ENCODE measurements at places on chromosomes 6 and 20.

DNA sequence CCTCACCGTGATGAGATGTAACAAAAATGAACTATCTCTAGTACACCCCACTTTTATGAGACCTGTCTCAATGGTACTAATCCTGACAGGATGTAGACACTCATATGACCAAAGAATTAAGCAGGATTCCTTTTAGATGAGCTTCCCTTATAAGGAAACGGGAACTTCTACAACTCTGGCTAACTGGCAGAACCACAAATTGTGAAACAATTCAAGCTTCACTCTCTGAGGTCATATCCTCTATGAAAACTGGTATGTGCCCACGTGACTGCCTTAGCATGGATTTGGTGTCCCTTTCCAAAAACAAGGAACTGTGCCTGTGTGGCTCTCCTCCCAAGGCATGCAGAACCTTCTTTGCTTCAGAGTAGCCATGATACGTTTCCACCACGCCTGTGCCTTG, 14.1 kb upstream of the CPNE5 start:
- no peak for DNase-seq

DNA sequence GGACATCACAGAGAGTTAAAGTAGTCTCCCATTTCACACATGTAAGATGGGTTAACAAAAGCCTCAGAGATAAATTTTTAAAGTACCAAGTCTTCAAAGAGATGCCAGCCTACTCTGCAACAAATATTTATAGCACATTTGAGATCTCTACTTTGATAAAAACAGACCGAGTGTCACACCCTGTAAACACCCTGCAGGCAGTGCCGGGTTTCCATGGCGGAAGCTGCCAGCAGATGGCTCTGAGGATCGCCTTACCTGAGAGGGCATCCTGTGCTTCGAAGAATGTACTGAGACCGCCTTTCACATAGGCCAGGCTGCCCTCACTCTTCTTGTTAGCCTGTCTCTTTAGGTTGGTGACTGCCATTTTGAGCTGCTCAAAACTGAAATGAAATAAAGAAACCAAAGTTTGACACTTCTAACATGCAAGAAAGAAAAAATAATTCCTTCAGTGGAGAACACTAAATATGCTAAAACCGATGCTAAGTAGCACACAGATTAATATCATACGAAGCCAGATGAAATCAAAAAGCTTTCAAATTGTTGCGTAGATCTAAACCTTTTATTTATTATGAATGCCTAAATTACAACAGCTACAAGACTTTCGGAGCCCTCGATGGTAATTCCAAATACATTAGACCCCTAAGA, 39.3 kb downstream of the HUS1B start:
- DNase-seq: no peak

DNA sequence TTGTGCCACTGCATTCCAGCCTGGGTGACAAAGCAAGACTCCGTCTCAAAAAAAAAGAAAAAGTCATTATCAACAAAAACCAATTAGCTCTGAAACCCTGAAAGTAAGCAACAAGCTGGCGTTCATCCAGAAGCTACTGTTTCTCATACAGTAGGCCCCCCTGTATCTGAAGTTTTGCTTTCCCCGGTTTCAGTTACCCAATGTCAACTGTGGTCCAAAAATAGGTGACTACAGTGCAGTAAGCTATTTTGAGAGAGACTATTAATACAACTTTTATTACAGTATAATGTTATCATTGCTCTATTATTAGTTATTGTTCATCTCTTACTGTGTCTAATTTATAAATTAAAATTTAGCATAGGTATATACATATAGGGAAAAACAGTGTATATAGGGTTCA, 135.1 kb downstream of the KIF16B start:
- no peak for DNase-seq

DNA sequence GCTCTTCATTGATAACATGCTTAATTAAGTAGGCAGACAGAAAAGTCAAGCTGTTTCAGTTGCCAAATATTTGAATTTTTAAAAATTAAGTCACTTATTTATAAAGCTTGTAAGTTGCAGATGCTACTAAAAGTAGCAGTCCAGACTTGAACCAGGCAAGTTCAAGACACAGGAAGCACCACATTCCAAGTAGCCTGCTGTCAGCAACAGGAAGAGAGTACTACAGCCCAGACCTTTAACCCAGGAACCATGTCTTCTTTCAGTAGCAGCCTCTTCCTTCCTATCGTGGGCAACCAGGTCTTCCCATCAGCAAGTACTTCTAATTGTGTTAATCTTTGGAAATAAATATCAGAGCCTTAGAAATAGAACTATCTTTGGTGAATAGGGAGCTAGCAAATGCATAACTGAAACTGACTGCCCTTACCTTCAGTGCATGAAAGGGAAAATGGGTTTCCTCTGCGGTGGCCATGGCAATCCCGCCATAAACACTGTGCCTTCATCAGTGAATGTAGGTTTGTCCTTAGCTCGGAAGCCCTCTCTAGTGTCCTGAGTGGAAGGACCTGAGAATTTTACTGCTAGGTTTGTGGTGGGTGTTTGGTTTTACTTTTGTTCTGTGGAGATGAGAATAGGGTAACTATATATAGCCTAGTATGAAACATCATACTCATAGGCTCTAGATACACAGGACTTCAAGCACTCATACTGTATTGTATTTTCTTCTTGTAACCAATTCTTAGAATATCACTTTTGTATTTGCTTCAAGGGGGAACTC, 95.6 kb downstream of the SYCP2 start:
- no peak for DNase-seq

DNA sequence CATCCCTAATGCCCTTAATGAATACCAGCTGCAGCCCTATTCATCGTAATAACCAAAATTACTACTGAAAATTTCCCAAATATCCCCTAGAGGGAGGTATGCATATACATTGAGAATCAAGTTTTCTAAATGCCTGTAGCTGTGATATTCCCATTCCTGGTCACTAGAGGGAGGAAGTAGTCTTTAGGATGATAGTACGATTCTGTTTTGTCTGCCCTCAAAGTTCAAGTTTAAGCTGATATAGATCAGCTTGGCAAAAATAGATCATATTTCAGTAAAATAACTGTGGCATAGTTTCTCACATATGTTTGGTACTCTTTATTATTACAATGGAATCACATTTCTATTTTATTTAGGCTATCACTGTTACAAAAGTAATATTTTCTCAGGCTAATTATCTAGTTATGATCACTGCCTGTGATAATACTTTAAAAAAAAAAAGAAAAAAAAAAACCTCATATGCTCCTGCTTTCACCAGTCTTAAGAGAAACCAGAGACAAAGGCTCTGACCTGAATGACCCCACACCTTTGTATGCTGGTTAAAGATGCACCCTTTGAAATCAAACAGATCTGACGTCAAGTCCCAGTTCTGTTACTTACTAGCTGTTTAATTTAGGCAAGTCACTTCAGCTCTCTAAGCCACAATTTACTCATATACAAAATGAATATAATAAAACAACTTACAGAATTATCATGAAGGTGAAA, 11.0 kb downstream of the TSPYL1 start:
- no peak for DNase-seq

DNA sequence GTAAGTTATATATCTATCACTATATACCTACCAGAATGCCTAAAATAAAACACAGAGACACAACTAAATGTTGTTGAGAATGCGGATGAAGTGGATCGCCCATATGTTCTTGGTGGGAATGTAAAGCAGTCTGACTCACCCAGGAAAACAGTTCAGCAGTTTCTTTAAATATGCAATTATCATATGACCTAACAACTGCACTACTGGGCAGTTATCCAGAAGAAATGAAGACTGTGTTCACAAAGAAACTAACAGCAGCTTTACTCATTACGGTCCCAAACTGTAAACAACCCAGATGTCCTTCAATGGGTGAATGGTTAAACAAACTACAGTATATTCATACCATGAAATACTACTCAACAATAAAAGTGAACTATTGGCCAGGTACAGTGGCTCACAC, 14.3 kb upstream of the ZC3H12D start:
- DNase-seq: no peak

- DNase-seq: no peak
These were observed 45.2 kb downstream of the PLCG1 start for GRCh38 chr20:41182296-41183212.

- DNase-seq: no peak
These were observed 93.7 kb upstream of the CBLN4 start for GRCh38 chr20:56098981-56099500.

- DNase-seq: no peak
These were observed 231.9 kb upstream of the FAM83B start for GRCh38 chr6:54614499-54615195.

DNA sequence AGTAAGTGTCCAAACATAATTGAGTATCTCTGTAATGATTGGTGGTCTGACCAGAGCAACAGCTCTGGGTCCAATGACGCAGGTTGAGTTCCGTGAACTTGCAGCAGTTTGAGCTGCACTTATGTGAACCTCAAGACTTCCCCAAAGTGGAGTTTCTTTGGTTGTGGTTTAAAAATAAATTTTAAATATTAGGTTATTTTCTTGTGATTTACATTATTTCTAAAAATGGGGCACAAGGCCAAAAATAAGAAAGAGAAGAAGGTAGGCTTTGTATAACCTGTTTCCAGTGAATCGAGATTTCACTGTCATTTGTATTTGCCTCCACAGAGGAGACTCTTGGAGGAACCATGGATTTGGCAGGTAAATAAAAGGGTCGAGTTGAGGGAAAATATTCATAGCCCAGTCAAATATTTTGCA, 166.4 kb upstream of the ZNF217 start:
- no peak for DNase-seq

DNA sequence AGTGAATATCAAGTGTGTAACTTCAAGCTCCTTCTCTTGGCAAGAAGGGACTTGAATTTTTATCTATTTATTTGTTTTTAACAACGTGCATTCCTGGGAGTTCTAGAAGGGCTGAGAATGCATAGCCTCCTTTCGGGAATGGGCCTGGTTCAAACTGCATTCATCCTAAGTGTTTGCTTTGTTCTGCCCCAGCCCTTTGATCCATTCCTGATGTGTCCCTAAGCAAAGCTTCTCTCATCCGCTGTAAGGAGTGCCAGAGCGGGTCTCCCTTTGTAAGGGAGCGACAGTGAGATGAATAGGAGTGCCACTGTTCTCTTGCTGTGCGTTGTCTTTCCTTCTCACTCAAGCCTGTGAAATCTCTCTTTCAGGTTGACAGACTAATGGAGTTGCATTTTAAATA, 61.0 kb upstream of the VSTM2L start:
- no peak for DNase-seq

DNA sequence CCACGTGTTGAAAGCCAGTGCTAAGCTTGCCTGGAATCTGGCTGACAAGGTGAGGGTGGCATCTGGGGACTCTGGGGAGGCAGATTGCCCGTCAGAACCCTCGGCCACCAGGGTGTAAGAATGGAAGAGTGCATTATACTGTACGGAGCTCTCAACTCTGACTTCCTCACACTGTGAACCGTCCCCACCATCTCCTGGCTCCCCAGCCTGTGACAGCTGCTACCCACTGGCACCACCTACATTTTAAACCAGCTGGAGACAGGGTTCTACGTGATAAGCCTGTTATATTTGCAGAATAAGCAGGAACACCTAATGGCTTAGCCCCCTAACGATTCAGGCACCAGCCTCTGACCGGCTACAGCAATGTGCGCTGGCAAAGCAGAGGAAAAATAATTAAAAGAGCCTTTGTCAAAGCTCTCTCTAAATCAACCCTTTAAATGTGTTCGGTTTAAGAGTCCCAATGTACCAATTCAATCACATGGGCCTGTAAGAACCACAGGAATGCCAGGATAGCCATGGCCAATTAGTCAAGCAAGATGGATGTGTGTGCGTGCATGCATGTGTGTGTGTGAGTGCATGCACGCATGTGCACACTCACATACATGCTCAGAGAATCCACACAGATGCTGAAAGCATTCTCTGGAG, 89.1 kb upstream of the TAB2 start:
- DNase-seq: no peak

DNA sequence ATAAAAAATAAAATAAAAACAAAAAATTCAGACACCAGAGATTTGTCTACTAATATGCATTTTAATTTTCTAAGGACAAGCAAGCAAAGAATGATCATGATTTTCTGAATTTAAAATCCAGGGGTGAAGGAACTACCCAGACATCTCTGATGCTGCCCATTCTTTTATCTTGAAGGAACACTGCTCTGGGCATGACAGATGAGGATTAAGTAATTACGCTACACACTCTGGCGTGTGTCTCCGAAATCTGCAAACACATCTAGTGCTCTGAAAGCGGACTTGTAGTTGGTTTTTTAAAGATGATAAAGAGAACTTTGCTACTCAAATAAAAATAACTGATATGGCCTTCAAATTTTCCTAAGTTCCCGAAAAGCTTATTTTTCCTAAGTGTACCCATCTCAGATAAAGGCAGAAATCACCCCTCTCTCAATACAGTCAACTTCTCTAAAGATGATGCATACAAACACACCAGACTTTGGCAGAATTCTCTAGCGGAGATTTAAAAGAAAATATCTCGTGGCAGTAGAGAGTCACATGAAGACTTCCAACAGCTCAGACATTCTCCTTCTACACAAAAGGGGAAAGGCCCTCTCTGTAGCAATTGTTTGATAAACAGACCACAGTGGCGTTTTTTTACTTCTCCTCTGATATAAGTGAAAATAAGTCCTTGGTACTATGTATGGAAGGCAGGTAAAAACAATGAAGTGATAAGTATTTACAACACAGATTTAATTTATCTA, 133.8 kb downstream of the BACH2 start:
- DNase-seq: no peak

DNA sequence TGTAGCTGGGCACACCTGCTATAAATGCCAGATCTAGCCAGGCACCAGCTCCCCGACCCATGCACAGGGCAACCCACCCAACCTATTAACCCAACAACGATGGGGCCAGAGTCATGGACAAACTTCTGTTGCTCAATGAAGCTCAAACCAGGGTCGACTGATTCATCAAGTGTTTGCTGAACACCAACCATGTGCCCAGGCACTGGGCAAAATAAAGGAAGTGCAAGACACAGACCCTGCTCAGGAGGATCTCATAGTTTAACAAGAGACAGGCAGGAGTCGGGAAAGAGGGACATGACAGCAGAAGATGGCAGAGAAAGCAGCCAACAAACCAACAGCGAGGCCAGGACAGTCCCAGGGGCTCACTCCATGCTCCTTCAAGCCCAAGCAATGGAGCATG, 18.8 kb downstream of the KCNK5 start:
- DNase-seq: no peak

DNA sequence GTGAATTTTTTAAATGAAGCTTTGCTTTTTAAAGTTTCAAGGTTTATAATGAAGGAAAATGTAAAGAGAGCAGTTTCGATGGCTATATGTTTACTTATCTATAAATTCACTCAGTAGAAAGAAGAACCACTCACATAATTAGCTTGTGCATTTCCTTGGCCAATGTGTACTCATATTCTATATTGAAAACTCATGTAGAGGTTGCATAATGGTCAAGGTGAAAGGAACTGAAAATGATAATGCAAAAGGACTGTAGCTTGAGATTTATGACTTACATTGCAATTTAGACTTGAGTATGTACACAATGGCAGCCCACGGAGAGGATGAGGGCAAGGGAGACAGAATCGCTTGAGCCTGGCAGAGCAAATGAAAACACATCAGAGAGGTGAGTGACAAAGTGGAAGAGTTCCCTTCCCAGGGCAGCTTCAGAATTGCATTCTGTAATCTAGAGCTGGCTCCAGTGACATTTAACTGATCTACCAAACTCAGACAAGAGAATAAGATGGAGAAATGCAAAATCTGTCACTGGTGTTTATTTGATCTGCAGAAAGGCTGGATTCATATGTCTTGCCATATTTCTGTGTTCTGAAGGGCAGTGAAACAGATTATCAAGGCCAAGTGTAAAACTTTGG, 191.8 kb downstream of the TMEM200A start:
- DNase-seq: no peak

Measured in activated naive CD8-positive, alpha-beta T cell treated with anti-CD3 and anti-CD28 coated beads for 36 hours (primary cell).